Pancreas (tissue), 10 donors: ENCODE measurements at places on chromosomes 2 and 18. TPM values are rescaled to one million over a fixed set of nuclear protein-coding genes. Genes with fewer than 3 reads are reported as not detected.
A peak's percentile ranks its signal among the peaks of the same experiment; 100 is the strongest.

Gene DGUOK
- total RNA-seq: 13.1 TPM

Gene PDCD1
- total RNA-seq: 0.63 TPM

Gene LAMA3
- 4.8 TPM for total RNA-seq

Gene SOX11
- not detected for total RNA-seq

Gene GULP1
- 15.5 TPM for total RNA-seq

Gene NYAP2
- total RNA-seq: 0.16 TPM

Gene RTTN
- 5.1 TPM for total RNA-seq

Gene PRKAG3
- not detected for total RNA-seq

Gene SCN1A
- not detected for total RNA-seq

Gene MAP2
- total RNA-seq: 13.6 TPM

Gene CD302
- total RNA-seq: 17.1 TPM

Gene NHEJ1
- 6.1 TPM for total RNA-seq

Gene REEP1
- 4.9 TPM for total RNA-seq

- no peaks in the 10 kb centered on the region for H3K36me3 ChIP-seq
- peaks cover 16% of the 10 kb centered on the region for H3K4me1 ChIP-seq
- no peaks in the 10 kb centered on the region for H3K27me3 ChIP-seq
- no peak for DNase-seq
These were observed 38.6 kb downstream of the RAMP1 start for GRCh38 chr2:237898057-237898414.

- H3K36me3 ChIP-seq: no peaks in the 10 kb centered on the region
- no peak overlapping the region for H3K27ac ChIP-seq
- DNase-seq: no peak
- no peak overlapping the region for H3K4me3 ChIP-seq
These were observed 10.0 kb downstream of the TTL start for GRCh38 chr2:112491946-112492345.

DNA sequence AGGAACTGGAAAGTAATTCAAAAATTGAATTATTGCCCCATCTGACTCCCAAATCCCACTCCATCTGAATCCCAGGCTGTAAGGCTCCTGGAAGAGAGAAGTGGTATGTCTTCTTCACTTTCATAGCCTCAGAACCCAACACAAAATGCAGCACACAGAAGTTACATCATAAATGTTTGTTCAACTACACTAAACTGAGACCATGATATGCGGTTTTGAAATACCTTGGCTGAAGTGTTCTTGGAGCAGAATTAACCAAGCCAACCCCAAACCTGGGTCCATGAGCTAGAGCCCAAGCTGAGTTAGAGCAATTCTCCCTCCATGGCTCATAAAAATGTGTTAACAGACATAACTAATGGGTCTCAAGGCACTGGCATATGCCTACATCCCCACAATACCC lies 23.3 kb downstream of the NEB start:
- no peaks in the 10 kb centered on the region for H3K27me3 ChIP-seq
- no peaks in the 10 kb centered on the region for H3K4me1 ChIP-seq
- no peaks in the 10 kb centered on the region for H3K36me3 ChIP-seq
- no peak for DNase-seq

- H3K27ac ChIP-seq: no peak overlapping the region
- no peak overlapping the region for H3K4me3 ChIP-seq
- H3K4me1 ChIP-seq: no peaks in the 10 kb centered on the region
- H3K36me3 ChIP-seq: no peaks in the 10 kb centered on the region
These were observed 114.2 kb upstream of the ID2 start for GRCh38 chr2:8567469-8568260.

GRCh38 chr18:50286391-50287027 lies 983 bp downstream of the CXXC1 start:
- no peak for DNase-seq
- H3K4me3 ChIP-seq: peak overlapping the region; percentile 43
- H3K27me3 ChIP-seq: no peaks in the 10 kb centered on the region
- H3K4me1 ChIP-seq: no peaks in the 10 kb centered on the region
- H3K27ac ChIP-seq: peak overlapping the region; percentile 82

- H3K4me3 ChIP-seq: no peak overlapping the region
- no peak for DNase-seq
- no peaks in the 10 kb centered on the region for H3K4me1 ChIP-seq
- H3K36me3 ChIP-seq: no peaks in the 10 kb centered on the region
These were observed 134.6 kb upstream of the MYCN start for GRCh38 chr2:15805772-15806171.

DNA sequence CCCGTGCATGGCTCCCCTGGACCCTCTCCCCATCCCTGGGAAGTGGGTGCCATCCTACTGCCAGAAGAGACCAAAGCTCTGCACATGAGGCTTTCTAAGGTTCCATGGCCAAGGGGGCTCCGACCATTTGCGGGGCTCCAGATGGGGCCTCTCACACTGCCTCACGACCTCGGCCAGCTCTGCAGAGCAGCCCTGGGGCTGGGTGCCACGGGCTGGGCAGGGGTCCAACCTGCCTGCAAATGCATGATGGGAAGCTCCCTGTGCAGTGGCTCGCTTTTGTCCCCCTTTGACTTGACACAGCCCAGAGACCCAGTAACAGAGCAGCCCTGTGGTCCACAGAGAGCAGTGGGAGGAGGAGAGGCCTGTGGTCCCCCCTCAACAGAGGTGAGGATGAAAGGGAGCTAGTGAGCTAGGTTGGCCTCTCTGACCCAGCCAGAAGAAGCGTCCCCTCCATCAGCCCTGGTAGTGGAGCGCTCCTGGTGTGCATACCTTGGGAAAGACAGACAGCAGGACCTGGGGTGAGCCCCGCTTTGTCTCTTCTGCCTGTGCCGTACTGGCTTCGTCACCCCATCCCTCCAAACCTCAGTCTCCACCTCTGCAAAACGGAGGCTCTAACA lies 174.1 kb downstream of the DDX1 start:
- no peak overlapping the region for H3K27ac ChIP-seq
- no peaks in the 10 kb centered on the region for H3K4me1 ChIP-seq
- no peak overlapping the region for H3K4me3 ChIP-seq
- H3K36me3 ChIP-seq: no peaks in the 10 kb centered on the region

- no peak overlapping the region for H3K27ac ChIP-seq
- no peak overlapping the region for H3K4me3 ChIP-seq
- H3K27me3 ChIP-seq: no peaks in the 10 kb centered on the region
- no peaks in the 10 kb centered on the region for H3K36me3 ChIP-seq
These were observed 67.7 kb downstream of the SEPTIN10 start for GRCh38 chr2:109545828-109546713.

- H3K4me1 ChIP-seq: no peaks in the 10 kb centered on the region
- H3K27ac ChIP-seq: no peak overlapping the region
- DNase-seq: no peak
- H3K36me3 ChIP-seq: no peaks in the 10 kb centered on the region
These were observed 89.2 kb downstream of the DOCK10 start for GRCh38 chr2:224952936-224953657.

DNA sequence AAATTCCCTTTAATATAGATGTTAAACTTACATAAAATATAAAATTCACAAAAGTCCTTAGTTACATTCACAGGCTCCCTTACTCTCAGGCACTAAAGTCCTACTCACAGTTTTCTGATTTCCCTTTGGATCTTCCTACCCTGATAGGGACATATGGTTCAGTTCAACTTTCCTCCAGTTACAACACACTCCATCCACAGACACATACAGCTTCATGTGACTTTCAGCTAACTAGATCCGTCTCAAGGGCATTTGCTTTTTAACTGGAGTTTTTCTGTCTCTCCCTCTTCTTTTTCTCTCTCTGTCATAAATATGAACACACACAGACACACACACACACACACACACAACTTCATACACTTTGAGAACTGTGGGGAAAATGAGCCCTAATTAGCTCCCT lies 419.2 kb downstream of the LRP1B start:
- no peaks in the 10 kb centered on the region for H3K4me1 ChIP-seq
- H3K4me3 ChIP-seq: no peak overlapping the region
- no peak overlapping the region for H3K27ac ChIP-seq
- DNase-seq: no peak
- no peaks in the 10 kb centered on the region for H3K27me3 ChIP-seq

DNA sequence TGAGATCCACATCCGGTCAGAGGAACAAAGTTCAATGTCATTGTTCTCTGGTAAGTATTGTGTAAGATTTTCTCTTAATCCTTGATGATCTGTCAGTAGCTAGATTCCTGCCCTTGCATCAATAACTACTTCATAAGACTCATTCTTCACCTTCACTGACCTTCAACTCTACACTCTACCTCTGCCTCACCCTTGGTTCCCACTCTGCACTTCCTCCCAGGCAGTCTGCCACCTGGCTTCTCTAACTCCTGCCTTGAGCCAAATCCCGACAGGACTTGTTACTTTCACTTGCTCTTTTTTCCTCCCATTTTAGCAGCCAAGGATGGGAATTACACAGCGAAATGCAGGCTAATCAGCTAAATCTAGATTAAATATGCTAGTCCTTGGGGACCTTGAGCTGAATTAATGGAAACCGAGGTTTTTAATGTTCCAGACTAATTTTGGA lies 190.7 kb downstream of the DLGAP1 start:
- no peak overlapping the region for H3K27ac ChIP-seq
- H3K36me3 ChIP-seq: no peaks in the 10 kb centered on the region
- H3K27me3 ChIP-seq: no peaks in the 10 kb centered on the region
- DNase-seq: peak; percentile 26
- H3K4me3 ChIP-seq: no peak overlapping the region

DNA sequence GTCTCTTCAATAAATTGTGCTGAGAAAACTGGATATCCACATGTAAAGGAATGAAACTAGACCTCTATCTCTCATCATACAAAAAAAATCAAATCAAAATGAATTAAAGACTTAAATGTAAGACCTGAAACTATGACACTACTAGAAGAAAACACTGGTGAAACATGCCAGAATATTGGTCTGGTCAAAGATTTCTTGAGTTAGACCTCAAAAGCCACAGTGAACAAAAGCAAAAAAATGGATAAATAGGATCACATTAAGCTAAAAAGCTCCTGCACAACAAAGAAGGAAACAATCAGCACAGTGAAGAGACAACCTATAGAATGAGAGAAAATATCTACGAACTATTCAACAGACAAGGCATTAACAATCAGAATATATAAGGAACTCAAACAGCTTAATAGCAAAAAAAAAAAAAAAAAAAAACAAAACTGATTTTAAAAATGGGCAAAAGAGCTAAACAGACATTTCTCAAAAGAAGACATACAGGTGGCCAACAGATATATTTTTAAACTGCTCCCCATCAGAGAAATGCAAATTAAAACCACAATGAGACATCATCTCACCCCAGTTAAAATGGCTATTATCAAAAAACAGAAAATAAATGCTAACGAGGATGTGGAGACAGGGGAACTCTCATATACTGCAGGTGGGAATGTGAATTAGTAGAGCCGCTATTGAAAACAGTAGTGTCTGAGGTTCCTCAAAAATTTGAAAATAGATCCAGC lies 66.3 kb downstream of the NCKAP1 start:
- no peaks in the 10 kb centered on the region for H3K27me3 ChIP-seq
- no peaks in the 10 kb centered on the region for H3K4me1 ChIP-seq
- DNase-seq: no peak
- H3K27ac ChIP-seq: no peak overlapping the region
- H3K36me3 ChIP-seq: peaks cover 12% of the 10 kb centered on the region

- no peak overlapping the region for H3K27ac ChIP-seq
- H3K4me3 ChIP-seq: no peak overlapping the region
- H3K36me3 ChIP-seq: peaks cover 53% of the 10 kb centered on the region
- H3K4me1 ChIP-seq: no peaks in the 10 kb centered on the region
- DNase-seq: no peak
These were observed 79.3 kb upstream of the RNU4ATAC start for GRCh38 chr2:121451398-121451797.

GRCh38 chr2:29110916-29111535 lies 4.2 kb upstream of the CLIP4 start:
- no peak overlapping the region for H3K4me3 ChIP-seq
- no peak for DNase-seq
- H3K27me3 ChIP-seq: no peaks in the 10 kb centered on the region
- H3K27ac ChIP-seq: no peak overlapping the region

DNA sequence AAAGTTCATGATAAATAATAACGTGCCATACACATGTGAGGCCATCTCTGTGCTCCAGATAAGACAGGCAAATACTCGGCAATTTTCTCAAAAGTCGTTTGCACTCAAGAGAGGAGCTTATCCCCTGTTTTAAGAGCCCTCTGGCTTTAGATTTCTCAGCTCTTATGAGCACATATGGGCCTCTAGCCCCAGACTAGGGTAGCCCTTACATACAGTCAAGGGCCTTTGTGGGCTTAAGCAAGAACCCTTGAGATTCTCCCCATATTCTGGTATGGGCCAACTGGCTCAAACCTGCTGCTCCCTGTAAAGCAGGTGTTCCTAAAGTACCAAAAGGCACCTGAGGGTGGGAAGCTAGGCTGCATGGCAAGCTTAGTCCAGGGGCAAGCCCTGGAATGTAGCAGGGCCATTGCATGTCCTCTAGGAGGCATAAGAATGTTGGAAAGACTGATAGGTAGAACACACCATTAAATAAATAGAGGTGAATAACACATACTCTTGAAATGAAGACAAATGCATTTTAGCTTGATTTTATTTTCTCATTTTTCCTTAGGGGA lies 66.1 kb downstream of the FASTKD2 start:
- DNase-seq: no peak
- H3K4me1 ChIP-seq: no peaks in the 10 kb centered on the region
- no peaks in the 10 kb centered on the region for H3K36me3 ChIP-seq
- H3K4me3 ChIP-seq: no peak overlapping the region
- no peak overlapping the region for H3K27ac ChIP-seq
- H3K27me3 ChIP-seq: no peaks in the 10 kb centered on the region

GRCh38 chr2:62505109-62505749 lies 766 bp downstream of the TMEM17 start:
- H3K27me3 ChIP-seq: no peaks in the 10 kb centered on the region
- DNase-seq: no peak
- peaks cover 10% of the 10 kb centered on the region for H3K4me1 ChIP-seq
- H3K27ac ChIP-seq: peak overlapping the region; percentile 78
- no peaks in the 10 kb centered on the region for H3K36me3 ChIP-seq

GRCh38 chr2:111905990-111906735 lies 7.8 kb downstream of the MERTK start:
- no peak overlapping the region for H3K27ac ChIP-seq
- H3K4me3 ChIP-seq: no peak overlapping the region
- DNase-seq: no peak
- H3K36me3 ChIP-seq: no peaks in the 10 kb centered on the region
- H3K4me1 ChIP-seq: peaks cover 14% of the 10 kb centered on the region

DNA sequence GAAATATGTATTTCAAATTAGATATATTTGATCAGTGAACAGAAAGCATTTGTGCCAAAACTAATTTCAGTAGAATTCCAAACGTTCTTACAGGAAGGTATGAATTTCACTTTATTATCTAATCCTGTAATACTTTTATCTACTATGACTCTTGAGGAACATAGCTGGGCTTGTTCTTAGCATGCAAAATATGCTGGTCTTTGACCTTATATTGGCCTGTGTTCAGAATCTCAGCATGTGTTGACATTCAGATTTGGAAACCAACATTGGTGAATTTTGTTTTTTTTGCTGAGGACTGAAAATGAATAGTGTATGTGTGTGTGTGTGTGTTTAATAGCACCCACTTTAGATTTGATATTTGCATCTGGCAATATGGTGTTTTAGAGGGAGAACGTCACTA lies 112.2 kb downstream of the MEIS1 start:
- no peak overlapping the region for H3K27ac ChIP-seq
- no peaks in the 10 kb centered on the region for H3K27me3 ChIP-seq
- peaks cover 20% of the 10 kb centered on the region for H3K36me3 ChIP-seq

DNA sequence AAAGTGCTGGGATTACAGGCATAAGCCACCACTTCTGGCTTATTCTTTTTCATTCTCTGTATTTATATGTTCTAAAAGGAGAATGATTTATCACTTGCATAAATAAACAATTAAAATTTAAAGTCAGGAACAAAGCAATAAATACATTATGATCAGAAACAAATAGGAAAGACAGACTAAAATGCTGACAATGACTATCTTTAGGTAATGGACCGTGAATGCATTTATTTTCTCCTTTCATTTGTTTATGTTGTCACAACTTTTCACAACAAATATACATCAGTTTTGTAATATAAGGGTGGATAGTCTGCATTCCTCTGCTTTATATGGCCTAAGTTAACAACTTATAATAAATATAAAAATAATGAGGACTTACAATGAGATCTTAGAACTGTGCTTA lies 199.2 kb upstream of the EPHA4 start:
- DNase-seq: no peak
- no peak overlapping the region for H3K27ac ChIP-seq
- H3K36me3 ChIP-seq: no peaks in the 10 kb centered on the region
